ENCODE measurements at places on chromosomes 13 and 19.
A peak's percentile ranks its signal among the peaks of the same experiment; 100 is the strongest.

- H3K36me3 ChIP-seq: no peaks in the 10 kb centered on the region
- peaks cover 56% of the 10 kb centered on the region for H3K27me3 ChIP-seq
- no peak overlapping the region for H3K4me3 ChIP-seq
- H3K4me1 ChIP-seq: peaks cover 12% of the 10 kb centered on the region
- no peak for DNase-seq
Observed at GRCh38 chr19:42409477-42409876, 17.7 kb downstream of the LIPE start.

GRCh38 chr13:99067159-99067985 lies 89.5 kb upstream of the DOCK9 start:
- H3K36me3 ChIP-seq: no peaks in the 10 kb centered on the region
- H3K4me1 ChIP-seq: no peaks in the 10 kb centered on the region
- H3K4me3 ChIP-seq: no peak overlapping the region
- H3K27me3 ChIP-seq: no peaks in the 10 kb centered on the region
- no peak overlapping the region for H3K27ac ChIP-seq
- DNase-seq: peak; percentile 5

DNA sequence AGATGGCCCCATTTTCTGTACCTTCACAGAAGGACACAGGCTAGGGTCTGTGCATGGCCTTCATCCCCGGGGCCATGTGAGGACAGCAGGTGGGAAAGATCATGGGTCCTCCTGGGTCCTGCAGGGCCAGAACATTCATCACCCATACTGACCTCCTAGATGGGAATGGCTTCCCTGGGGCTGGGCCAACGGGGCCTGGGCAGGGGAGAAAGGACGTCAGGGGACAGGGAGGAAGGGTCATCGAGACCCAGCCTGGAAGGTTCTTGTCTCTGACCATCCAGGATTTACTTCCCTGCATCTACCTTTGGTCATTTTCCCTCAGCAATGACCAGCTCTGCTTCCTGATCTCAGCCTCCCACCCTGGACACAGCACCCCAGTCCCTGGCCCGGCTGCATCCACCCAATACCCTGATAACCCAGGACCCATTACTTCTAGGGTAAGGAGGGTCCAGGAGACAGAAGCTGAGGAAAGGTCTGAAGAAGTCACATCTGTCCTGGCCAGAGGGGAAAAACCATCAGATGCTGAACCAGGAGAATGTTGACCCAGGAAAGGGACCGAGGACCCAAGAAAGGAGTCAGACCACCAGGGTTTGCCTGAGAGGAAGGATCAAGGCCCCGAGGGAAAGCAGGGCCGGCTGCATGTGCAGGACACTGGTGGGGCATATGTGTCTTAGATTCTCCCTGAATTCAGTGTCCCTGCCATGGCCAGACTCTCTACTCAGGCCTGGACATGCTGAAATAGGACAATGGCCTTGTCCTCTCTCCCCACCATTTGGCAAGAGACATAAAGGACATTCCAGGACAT lies 7.0 kb upstream of the CEACAM7 start:
- H3K4me3 ChIP-seq: no peak overlapping the region
- H3K4me1 ChIP-seq: no peaks in the 10 kb centered on the region
- H3K27ac ChIP-seq: no peak overlapping the region
- no peaks in the 10 kb centered on the region for H3K36me3 ChIP-seq

DNA sequence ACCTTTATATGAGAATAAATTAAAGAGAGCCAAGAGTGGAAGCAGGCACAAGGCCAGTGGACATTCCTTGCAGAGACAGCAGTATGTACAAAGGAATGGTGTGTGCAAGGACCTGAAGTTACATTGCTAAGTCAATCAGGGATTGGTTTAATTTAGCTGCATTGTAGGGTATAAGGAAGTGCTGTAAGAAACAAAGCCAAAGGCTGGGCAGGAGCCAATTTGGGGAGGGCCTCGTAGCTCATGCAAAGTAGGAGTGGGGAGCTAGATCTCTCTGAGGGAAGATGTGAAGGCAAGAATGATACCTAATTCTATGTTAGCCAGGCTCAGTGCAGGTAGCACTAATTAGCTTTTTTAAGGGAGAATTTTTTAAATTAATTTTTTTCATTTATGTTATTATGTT lies 76.7 kb downstream of the SLAIN1 start:
- no peak for DNase-seq
- no peaks in the 10 kb centered on the region for H3K36me3 ChIP-seq
- H3K27ac ChIP-seq: no peak overlapping the region
- H3K27me3 ChIP-seq: no peaks in the 10 kb centered on the region

DNA sequence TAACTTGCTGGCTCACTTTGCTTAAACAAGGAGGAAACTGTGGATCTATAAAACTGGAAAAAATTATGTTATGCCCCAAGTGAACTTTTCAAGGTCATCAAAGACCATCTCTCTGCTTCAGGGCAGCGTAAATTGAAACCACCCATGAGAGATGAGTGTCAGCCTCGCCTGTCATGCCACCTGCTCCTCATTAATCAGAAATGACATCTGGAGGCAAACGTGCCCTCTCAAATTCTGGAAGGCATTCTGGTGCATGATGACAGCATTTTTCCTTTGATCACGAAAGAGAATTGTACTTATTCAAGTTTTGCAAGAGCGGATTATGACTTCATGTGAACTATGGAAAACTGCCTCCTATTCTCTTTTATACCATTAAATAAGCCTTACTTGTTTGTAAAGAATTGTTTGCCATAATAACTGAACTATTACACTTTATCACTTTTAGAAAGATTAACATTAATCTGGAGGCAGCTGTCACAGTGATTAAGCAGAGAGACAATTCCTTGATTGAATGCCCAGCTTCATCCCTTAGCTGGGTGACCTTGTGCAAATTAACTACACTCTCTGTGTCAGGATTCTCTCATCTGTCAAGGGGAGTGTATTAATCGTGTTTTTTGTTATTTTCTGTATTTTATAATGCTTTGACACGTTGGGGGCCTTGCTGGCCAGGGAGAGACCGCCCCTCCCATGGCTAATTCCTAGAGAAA lies 17.0 kb upstream of the SACS start:
- no peaks in the 10 kb centered on the region for H3K36me3 ChIP-seq
- no peaks in the 10 kb centered on the region for H3K27me3 ChIP-seq
- no peaks in the 10 kb centered on the region for H3K4me1 ChIP-seq
- no peak overlapping the region for H3K4me3 ChIP-seq

- H3K36me3 ChIP-seq: no peaks in the 10 kb centered on the region
- no peak overlapping the region for H3K4me3 ChIP-seq
- DNase-seq: no peak
- H3K27ac ChIP-seq: no peak overlapping the region
Observed at GRCh38 chr13:96796091-96796633, 198.1 kb downstream of the OXGR1 start.

DNA sequence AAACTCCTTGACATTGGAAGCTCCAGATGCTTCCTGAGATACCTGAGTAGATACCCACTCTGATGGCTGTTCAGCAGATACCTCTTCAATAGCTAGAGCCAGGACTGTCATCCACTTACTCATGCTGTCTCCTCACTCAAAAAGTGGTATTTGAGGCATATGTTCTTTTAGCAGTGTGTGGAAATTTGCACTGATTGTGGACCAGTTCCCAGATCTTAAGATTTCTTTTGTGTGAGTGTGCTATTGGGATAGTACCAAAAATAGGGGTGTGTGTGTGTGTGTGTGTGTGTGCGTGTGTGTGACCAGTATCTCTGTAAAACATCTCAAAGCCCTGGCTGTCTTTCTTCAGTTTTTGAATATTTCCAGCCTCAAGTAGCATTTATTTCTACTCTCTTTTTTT lies 108.3 kb downstream of the SLITRK5 start:
- peaks cover 10% of the 10 kb centered on the region for H3K4me1 ChIP-seq
- no peak for DNase-seq
- no peak overlapping the region for H3K27ac ChIP-seq
- H3K36me3 ChIP-seq: no peaks in the 10 kb centered on the region

- H3K4me1 ChIP-seq: peaks cover 24% of the 10 kb centered on the region
- H3K27ac ChIP-seq: no peak within 1 kb of the TSS
- no peaks in the 10 kb centered on the region for H3K36me3 ChIP-seq
- peaks cover 4% of the 10 kb centered on the region for H3K27me3 ChIP-seq
- H3K4me3 ChIP-seq: 0 out of 2 replicates have a peak within 1 kb of the TSS, but pooled peaks have one; percentile 5
Observed at GRCh38 chr13:46387064-46387851, at the start of gene RUBCNL. Gene RUBCNL (minus strand): TSS chr13:46387252. CDS start chr13:46372475, 14,777 bp downstream.

GRCh38 chr13:106942563-106942962 lies 374.6 kb upstream of the ARGLU1 start:
- H3K27ac ChIP-seq: no peak overlapping the region
- no peaks in the 10 kb centered on the region for H3K4me1 ChIP-seq
- H3K4me3 ChIP-seq: no peak overlapping the region
- DNase-seq: no peak
- H3K36me3 ChIP-seq: no peaks in the 10 kb centered on the region
- H3K27me3 ChIP-seq: no peaks in the 10 kb centered on the region

DNA sequence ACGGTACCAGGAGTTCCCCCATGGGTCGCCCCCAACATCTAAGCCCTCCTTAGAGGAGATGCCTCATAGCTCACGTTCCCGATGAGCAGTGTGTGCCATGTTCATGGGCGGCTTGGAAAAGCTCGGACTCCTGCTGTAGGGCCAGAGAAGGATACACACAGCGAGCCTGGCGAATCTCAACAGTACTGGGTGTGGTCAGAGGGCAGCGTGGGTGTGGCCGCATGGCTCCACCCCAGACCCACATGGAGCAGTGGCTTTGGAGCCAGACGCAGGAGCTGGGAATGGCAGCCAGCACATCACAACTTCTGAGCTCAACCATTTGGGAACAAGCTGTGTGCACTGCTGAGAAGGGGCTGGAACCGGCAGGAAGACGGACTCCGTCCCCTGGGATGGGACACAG lies 15.6 kb downstream of the CAPS start:
- H3K36me3 ChIP-seq: peaks cover 93% of the 10 kb centered on the region
- no peak overlapping the region for H3K27ac ChIP-seq
- H3K4me3 ChIP-seq: no peak overlapping the region
- no peaks in the 10 kb centered on the region for H3K4me1 ChIP-seq

DNA sequence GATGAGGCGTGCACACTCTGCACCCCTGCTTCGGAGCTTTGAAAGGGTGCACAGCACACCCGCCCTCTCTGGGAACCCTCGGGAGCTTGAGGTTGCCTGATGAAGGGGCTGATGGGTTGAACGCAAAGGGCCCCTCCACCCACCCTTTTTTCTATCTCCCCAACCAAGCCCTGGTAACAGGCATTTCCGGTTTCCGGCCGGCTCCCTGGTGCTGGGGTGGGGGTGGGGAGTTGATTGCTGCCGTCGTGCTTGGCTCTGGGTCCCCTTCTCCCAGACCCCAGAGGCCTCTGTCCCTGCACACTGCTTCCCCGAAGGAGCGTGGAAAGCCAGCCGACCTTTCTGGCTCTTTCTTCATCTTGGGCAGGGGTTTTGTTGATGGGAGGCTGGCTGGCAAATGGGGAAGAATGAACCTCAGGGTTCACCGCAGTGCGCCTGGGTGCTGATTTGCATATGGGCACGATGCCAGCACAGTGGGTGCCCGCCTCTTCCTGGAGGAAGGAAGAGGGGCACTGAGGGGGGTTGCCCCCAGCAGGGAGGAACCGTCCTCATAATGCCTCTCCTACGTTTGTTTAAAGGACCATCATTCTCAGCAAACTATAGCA lies 29.1 kb downstream of the VAV1 start:
- H3K4me1 ChIP-seq: peaks cover 13% of the 10 kb centered on the region
- H3K27me3 ChIP-seq: peaks cover 12% of the 10 kb centered on the region
- DNase-seq: no peak
- no peak overlapping the region for H3K27ac ChIP-seq

GRCh38 chr13:93767917-93768409 lies 541.4 kb downstream of the GPC6 start:
- peak overlapping the region; percentile 56 for H3K4me3 ChIP-seq
- H3K4me1 ChIP-seq: peaks cover 41% of the 10 kb centered on the region
- peak; percentile 74 for DNase-seq
- peak overlapping the region; percentile 98 for H3K27ac ChIP-seq
- H3K27me3 ChIP-seq: no peaks in the 10 kb centered on the region

DNA sequence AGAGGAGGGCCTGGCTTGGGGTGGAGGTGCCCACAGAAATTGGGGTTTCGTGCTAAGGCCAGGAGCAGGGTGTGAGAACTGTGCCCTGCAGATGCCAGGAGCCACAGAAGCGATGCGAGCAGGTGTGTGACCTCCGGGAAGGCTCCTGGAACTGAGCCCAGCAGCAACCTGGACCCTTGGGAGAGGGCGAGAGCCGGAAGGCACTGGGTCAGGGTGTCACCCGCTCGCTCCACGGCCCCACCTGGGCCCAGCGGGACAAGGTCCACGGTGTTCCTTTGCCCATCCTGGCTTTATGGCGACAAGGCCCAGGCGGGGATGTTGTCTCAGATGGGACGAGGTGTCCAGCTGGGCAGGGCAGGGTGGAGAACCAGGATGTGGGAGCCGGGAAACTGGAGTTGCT lies 4.2 kb downstream of the MISP start:
- no peaks in the 10 kb centered on the region for H3K36me3 ChIP-seq
- no peaks in the 10 kb centered on the region for H3K27me3 ChIP-seq
- no peak overlapping the region for H3K4me3 ChIP-seq

DNA sequence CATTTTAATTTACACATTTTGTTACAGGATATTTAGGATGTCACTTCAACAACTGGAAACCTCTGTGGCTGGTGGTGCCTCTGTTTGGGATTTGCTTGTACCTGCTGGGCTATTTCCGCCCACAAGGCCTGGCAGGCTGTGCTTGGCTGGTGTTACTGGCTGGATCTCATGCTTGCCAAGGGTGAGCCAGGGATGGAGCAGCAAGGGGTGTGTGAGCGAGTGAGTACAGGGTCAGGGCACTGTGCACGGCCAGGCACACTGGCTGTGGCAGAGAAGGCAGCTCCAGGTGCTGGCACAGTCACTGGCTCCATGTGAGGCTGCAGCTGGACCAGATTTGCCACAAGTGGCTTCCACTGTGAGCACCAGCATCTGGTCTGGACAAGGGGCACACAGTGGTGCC lies 1254.8 kb downstream of the SLITRK5 start:
- DNase-seq: no peak
- H3K4me3 ChIP-seq: no peak overlapping the region
- no peaks in the 10 kb centered on the region for H3K36me3 ChIP-seq
- no peak overlapping the region for H3K27ac ChIP-seq
- no peaks in the 10 kb centered on the region for H3K27me3 ChIP-seq

DNA sequence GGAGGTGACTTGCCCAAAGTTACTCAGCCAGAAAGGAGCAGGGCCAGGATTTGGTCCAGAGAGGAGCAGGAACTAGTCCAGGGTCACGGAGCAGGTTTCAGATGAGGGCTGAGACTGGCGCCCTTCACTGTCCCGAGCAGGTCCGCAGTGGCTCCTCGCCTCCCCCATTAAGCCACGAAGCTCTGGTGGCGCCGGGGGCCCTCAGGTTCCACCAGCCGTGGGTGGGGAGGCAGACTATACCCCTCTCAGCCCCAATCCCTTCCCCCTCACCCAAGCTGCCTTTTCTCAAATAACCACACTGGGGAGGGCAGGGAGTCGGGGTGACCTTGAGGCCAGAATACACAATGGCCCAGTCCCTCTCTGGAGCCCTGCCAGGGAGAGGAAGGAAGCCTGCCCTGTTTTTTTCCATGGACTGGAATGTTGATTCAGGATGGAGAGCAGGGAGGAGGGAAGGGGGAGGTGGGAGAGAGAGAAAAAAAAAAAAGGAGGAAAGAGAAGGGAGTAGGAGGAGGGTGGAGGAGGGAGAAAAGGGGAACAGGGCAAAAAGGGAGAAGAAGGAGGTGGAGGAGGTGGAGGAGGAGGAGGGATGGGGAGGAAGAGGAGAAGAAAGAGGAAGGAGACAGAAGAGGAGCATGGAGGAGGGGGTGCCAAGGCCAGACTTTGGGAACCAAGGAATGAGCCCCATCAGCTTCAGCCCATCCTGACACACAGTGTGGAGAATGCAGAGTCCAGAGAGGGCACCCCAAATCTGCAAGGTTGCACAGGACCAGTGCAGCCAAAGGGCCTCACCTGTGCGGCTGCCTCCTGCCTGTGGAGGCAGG lies 19.7 kb downstream of the CEACAM16 start:
- peak overlapping the region; percentile 66 for H3K4me3 ChIP-seq
- peaks cover 13% of the 10 kb centered on the region for H3K36me3 ChIP-seq
- DNase-seq: peak; percentile 98
- H3K27ac ChIP-seq: peak overlapping the region; percentile 95
